HCT116 (cell line): ENCODE measurements at places on chromosomes 4 and X. TPM values are rescaled to one million over a fixed set of nuclear protein-coding genes. Genes with fewer than 3 reads are reported as not detected.

GRCh38 chr4:103934178-103934789 is 214.5 kb upstream of the TACR3 start:
- DNase-seq, result peak; percentile 58
- no peak overlapping the region for H3K27ac ChIP-seq
- H3K36me3 ChIP-seq, result no peaks in the 10 kb centered on the region
- H3K27me3 ChIP-seq, result no peaks in the 10 kb centered on the region

- no peak overlapping the region for H3K27ac ChIP-seq
- H3K36me3 ChIP-seq, result no peaks in the 10 kb centered on the region
- DNase-seq, result no peak
Measured at GRCh38 chr4:156596706-156597329, 374.8 kb downstream of the PDGFC start.

- H3K27ac ChIP-seq, result no peak within 1 kb of the TSS
- no peaks in the 10 kb centered on the region for H3K27me3 ChIP-seq
- H3K4me1 ChIP-seq, result no peaks in the 10 kb centered on the region
- no peak within 1 kb of the TSS for H3K4me3 ChIP-seq
- no peaks in the 10 kb centered on the region for H3K36me3 ChIP-seq
Measured at GRCh38 chr4:15963001-15963451, at the start of gene FGFBP2. Gene FGFBP2, minus strand, starts transcription at chr4:15963175. Its CDS starts 46 bp downstream, at chr4:15963129.

GRCh38 chr4:92825256-92825655 is 521.5 kb downstream of the GRID2 start:
- no peaks in the 10 kb centered on the region for H3K27me3 ChIP-seq
- H3K36me3 ChIP-seq, result no peaks in the 10 kb centered on the region
- no peak overlapping the region for H3K4me3 ChIP-seq
- DNase-seq, result no peak

- H3K27ac ChIP-seq, result no peak overlapping the region
- DNase-seq, result no peak
- H3K36me3 ChIP-seq, result no peaks in the 10 kb centered on the region
- no peak overlapping the region for H3K4me3 ChIP-seq
Measured at GRCh38 chr4:153798420-153798819, 9.5 kb upstream of the SFRP2 start.

GAGE12E gene
- total RNA-seq, result not detected

SLC4A4 gene
- total RNA-seq, result 0.30 TPM

TMPRSS11F gene
- total RNA-seq, result not detected

PAGE2 gene
- total RNA-seq, result not detected

ARSJ gene
- 2.3 TPM for total RNA-seq

BTC gene
- total RNA-seq, result 4.5 TPM

PLP1 gene
- total RNA-seq, result not detected
